ENCODE measurements at places on chromosomes 7 and 10. TPM values are rescaled to one million over a fixed set of nuclear protein-coding genes. Genes with fewer than 3 reads are reported as not detected.
A peak's percentile ranks its signal among the peaks of the same experiment; 100 is the strongest.

MKI67 gene
- total RNA-seq: 0.25 TPM

ANXA8 gene
- 0.24 TPM for total RNA-seq

SH2D4B gene
- not detected for total RNA-seq

NKX2-3 gene
- not detected for total RNA-seq

FRAT1 gene
- 3.5 TPM for total RNA-seq

NPM3 gene
- 37.0 TPM for total RNA-seq

GRCh38 chr7:38060637-38061036 lies 117.4 kb upstream of the STARD3NL start:
- no peak for DNase-seq

DNA sequence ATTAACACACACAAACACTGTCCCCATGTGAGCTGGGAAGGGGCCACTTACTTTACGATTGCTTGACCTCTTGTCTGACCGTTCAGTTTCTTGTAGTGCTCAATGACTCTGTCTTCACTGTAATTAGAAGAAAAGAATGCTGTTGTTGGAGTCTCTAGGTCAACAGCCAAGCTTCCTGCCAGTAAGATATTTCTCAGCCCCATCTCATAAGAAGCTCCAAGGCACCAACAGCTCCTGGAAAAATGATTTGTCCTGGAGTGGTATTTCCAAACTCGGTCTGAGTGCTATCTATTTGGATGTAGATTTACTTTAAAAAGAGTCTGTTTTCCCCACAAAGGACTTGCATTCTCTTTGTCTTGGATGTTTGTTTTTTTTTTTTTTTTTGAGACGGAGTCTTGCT lies 153.7 kb downstream of the PRPF18 start:
- DNase-seq: no peak

DNA sequence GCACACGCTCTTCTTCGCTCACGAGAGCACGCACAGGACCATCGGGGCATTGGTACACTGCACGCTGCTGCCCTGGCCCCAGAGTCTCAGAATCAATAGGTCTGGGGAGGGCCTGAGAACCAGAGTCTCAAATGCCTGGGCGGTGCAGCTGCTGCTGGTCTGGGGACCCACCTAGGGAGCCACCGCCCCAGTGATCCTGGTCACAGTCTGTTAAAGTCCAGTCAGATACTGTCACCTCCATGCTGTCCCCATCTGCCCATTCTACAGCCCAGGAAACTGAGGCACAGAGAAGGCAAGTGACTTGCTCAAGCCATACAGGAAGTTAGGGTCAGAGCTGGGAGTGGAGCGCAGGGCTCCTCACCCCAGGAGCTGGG lies 38.0 kb downstream of the ZCCHC24 start:
- DNase-seq: no peak

DNA sequence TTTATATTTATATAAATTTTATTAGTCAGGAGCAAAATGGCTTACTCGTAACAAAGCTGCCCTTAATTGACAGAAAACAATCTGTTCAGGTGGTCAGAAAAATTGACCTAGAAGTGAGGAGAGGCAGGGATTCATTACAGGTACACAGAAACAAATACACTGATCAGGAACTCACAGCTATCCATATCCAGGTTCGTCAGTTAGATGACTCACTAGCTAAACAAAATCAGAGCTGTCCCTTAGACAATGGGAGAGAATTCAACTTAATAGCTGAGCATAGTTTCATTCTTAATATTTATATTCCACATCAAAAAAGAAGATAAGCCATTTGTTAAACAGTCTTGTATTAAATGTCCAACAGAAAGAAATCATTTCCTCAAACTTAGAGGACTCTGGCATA lies 41.7 kb downstream of the HYCC1 start:
- no peak for DNase-seq

GRCh38 chr10:95295031-95295755 lies 4.4 kb upstream of the PDLIM1 start:
- no peak for DNase-seq

- peak; percentile 34 for DNase-seq
These were observed 3.9 kb downstream of the LSMEM1 start for GRCh38 chr7:112484671-112485167.

DNA sequence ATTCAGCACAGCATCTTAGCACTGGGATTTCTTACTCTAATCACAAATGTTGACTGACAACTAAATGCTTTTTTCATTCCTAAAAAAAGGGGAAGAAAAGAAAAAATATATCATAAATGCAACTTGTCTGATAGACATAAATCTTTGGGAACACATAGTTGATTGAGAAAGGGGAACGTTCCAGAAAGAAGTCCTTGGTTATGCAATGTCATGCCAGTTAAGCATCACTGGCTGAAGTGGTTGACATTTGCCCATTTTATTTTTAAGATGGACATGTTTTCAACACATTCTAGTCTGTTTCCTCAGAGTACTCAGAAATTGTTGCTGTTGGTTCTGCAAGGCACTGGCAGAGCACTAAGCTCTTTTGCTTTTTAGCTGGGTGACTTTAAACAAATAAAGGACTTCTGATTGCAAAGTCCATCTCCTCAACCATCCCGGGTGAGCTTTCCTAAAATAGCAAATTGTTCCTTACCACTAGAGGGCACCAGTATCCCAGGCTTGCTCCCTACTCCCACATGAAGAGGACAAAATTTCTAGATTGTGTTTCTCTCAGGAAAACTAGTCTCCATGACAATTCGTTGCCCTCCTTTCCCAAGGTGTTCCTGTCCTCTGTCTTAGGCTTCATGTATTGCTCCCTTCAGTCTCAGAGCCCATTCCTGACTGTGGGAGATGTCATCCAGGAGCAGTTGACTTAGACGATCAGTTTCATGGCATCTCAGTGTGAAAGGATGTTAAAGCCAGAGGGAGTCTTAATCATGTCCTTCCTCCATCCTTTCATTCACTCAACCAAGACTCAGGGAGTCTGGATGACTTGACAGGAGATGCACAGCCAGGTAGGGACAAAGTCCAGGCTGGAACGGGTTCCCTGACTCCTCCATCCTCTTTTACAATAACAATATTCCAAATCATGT lies 23.9 kb downstream of the OPALIN start:
- no peak for DNase-seq

DNA sequence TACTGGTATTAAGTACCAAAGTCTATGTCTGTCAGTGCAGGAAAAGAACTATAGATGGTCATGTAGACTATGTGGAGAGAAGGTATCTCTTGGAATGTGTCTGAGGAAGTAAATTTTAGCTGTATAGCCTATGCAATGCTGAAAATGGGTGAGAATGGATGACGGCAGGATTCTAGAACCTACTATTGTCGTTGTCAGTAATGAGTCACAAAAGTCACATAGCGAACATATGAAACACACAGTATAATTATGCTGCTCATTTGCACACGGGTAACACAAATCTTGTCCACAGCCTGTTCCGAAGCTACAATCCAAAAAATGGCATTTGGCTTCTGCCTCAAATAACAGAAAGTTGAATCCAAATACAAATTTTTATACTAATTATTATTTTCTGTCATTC lies 33.6 kb upstream of the KMT2E start:
- DNase-seq: no peak

- DNase-seq: peak; percentile 63
These were observed 10.1 kb upstream of the ADAP1 start for GRCh38 chr7:964401-965231.

DNA sequence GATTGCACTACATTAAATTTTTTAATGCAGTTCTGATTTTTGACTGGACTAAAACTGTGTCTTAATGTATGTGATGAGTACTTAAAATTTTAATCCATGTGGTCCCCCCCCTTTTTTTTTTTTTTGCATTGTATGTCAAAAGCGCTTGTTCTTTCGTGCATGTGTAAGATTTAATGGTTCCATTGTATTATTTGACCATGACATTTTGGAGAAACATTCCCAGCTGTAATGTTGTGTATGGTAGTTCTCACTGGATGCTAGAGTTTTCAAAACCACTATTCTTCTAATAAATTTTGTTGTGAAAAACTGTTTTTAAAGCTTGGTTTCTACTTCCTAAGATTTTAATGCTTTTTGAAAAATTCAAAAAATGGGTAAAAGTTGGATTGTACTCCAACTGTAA lies 132.0 kb downstream of the LCOR start:
- DNase-seq: no peak

GRCh38 chr7:96452146-96452545 lies 130.2 kb upstream of the SLC25A13 start:
- DNase-seq: no peak

DNA sequence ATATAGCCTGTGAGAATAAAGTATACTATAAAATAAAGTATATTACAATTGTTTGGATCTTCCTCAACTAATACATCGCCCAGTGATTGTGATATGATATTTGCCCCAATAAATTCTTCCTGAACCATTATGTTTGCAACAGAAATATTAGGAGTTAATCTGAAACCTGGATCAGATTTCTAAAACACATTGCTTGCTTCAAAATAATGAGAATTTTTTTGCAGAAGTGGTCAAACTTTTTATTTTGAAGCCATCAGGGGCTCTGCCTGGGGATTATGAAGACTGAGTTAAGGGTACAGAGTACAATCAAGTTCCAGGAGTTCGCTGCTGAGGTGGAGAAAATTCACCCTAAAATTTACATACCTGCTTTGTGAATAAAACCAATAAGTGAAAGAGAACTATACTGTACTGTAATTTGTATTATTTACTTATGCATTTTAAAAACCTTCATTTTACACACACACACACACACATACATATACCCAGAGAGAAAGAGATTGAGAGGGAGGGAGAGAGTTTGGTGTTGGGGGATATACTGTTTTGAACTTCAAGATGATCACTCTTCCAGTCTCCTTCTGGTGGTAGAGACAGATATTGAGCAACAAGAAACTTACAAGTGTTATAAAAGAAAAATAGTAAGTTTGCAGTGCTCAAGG lies 91.9 kb downstream of the CPED1 start:
- DNase-seq: no peak

DNA sequence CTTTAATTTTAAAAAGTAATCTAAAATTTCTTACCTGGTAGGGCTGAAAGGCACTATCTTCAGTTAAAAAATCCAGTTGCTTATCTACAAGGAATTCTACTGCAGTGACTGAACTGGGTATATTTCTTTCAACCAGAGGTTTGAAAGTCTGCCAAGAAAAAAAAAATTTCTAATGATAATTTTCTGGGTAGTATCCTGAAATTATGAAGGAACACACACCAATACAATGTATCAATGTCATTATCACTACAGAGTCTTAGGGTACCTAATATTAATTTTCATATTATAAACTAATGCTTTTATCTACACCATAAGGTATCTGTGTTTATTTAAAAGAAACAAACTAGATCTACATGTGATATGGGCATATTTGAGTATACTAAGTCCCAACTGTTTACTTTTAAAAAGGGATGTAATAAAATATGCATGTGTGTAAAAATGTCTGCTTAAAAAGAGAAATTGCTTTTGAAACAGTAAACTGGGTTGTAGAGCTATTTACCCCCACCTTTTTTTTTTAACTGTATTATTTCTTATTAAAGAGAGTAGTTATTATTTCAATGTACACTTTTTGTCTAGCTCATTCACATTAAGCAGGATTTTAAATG lies 131.6 kb downstream of the NRBF2 start:
- no peak for DNase-seq

- peak; percentile 71 for DNase-seq
These were observed 68.3 kb downstream of the NAMPT start for GRCh38 chr7:106216517-106216922.

DNA sequence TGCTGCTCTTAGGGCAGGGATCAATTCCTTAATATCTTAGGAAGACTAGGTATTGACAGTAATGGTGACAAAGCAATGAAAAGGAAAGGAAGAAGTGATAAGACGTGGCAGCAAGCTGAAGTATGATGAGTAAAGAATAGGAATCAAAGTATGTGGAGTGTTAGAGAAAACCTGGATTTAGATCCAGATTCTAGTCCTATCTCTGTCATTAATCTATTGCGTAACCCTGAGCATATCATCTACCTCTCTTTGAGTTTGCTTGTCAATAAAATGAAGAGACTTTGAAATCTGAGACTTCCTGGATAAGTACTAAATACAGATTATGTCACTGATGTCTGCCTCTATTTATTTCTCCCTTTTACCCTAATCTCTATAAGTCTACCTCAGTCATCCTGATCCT lies 89.2 kb downstream of the PTEN start:
- no peak for DNase-seq

DNA sequence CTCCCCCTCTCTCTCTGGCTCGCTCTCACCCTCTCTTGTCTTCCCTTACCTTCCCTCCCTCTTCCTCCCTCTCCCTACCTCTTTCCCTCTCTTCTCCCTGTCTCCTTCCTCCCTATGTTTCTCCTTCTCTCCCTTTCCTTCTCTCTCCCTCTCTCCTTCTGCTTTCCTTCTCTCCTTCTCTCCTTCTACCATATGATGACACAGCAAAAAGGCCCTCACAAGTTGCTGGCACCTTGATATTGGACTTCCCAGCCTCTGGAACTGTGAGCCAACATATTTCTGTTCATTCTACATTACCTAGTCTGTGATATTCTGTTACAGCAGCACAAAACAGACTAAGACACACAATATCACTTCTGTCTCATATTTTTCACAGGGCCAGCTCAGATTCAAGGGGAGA lies 135.0 kb downstream of the ADAM22 start:
- no peak for DNase-seq

DNA sequence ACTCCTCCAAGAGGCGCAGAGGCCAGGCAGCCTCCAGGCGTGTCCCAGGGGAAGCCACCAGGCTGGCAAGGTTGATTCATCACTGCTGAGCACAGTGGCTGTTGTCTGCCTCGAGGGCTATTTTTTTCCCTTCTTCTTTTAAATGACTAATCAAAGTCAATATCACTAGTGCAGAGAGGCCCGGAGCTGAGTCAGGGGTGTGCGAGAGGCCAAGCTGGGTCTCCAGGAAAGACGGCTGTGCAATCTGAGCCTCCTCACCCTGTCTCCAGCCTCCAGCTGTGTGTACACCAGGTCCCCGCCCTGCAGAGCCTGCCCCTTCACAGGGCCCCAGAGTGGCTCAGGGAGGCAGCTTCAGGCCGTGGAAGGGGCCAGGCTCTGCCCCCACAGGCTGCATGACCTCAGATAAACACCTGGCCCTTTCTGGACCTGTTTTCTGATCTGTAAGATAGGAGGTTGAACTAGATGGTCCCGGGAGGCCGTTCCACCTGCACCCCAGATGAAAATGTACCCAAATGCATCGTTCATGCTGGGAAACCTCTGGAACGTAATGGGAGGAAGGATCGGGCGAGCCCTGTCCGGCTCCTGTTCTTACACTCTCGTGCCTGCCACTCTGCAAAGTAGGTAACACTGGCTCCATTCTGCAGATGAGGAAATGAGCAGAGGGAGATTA lies 3.7 kb downstream of the STX1A start:
- DNase-seq: no peak

Data from gastrocnemius medialis (tissue), 4 donors.